ENCODE measurements at places on chromosomes 1 and 21.

DNA sequence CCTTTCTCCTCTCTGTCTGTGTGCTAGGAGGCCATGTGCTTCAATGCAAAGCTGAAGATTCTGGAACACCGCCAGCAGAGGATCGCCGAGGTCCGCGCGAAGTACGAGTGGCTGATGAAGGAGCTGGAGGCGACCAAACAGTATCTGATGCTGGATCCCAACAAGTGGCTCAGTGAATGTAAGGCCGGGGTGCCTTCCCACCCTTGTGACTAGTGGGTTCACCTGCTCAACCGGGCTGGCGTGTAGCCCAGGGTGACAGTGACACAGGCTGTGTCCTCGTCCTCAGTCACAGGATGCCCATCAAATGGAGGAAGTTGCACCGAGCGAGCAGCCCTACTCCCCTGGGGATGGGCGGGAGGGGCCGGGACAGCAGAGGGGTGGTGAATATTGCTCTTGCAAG lies 544.1 kb downstream of the KIF26B start:
- DNase-seq = no peak

GRCh38 chr1:166905136-166905535 lies 29.1 kb upstream of the TADA1 start:
- DNase-seq = no peak

DNA sequence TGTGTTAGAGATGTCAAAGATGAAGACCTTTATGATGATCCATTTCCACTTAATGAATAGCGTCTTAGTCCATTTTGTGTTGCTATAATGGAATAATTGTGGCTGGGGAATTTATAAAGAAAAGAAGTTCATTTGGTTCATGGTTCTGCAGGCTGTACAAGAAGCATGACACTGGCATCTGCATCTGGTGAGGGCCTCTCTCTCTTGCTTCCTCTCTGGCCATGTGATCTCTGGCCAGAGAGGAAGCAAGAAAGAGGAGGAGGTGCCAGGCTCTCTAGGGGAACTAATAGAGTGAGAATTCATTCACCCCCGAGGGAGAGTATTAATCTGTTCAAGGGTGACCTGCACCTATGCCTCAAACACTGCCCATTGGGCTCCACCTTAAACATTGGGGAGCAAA lies 242.8 kb downstream of the DISC1 start:
- no peak for DNase-seq

DNA sequence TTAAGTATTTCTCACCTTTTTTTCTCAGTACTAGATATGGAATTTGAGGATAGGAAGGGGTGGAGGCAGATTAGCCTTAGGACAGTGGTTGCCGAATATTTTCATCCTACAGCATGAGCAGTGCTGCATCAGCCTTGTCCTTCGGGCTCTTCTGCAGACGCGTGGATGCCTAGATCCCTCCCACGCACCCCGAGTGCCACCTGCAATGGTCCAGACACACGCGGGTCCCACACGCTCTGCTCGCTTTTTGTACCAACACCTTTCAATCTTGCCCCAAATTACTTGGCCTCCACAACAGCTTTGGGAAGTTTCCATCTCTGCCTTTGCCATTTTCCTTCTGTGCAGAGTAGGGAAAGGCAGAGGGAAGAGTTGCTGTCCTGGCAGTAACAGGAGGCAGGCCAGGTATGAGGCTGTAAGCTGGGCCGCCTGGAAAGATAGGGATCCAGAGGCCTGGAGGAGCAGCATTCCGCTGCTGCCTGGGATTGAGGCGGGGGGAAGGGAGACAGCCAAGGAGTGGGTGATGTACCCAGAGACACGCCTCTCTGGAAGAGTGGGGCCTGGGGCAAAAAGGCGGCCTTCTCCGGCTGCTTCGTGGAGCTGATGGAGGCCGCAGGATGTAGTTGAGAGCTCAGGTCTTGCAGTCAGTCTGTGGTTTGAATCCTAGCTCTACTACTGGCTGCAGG lies 467.7 kb downstream of the KIF26B start:
- DNase-seq = no peak

- no peak for DNase-seq
These were observed 141.2 kb downstream of the FGGY start for GRCh38 chr1:59438058-59438560.

- DNase-seq = no peak
These were observed 548.5 kb upstream of the NEGR1 start for GRCh38 chr1:72830606-72831390.

DNA sequence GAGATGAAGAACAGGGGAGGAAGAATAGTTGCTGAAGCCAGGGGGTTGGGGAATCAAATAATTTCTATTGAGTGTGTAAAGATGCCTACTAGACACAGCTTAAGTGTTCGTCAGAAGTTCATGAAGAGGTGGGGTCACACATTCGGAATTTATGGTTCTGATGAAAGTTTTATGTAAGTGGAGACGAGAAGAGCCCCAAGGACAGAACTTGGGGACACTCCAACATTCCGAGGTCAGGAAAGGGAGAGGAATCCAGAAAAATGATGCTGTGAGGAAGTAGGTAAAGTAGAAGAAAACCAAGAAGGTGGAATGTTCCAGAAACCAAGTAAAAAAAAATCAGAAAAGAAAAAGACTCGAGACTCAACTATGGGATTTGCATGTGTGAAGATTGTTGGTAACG lies 272.5 kb downstream of the SIPA1L2 start:
- no peak for DNase-seq

DNA sequence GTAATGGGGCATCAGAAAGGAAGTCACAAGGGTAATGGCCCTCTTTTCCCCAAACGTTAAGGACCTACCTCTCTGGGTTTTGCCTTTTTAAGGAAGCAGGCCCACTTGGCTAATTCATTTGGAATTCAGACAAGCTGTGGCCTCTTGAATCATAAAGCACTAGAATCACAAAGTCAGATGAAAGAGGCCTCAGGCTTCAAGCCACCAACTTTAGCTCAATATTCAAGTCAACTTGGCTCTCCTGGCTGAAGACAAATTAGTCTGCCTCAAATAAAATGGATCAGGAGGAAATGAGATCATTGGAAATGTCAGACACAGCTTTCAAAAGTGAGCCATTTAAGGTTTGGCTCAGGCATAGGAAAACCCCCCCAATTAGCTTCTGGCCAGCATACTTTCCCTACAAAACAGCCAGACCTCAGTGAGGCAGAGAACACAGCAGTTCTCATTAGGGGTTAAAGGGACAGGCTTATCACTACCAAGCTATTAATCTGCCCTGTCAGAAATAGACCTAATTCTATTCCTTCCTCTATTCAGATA lies 34.3 kb downstream of the SLC35D1 start:
- no peak for DNase-seq

GRCh38 chr1:229989591-229990248 lies 77.3 kb upstream of the GALNT2 start:
- no peak for DNase-seq

DNA sequence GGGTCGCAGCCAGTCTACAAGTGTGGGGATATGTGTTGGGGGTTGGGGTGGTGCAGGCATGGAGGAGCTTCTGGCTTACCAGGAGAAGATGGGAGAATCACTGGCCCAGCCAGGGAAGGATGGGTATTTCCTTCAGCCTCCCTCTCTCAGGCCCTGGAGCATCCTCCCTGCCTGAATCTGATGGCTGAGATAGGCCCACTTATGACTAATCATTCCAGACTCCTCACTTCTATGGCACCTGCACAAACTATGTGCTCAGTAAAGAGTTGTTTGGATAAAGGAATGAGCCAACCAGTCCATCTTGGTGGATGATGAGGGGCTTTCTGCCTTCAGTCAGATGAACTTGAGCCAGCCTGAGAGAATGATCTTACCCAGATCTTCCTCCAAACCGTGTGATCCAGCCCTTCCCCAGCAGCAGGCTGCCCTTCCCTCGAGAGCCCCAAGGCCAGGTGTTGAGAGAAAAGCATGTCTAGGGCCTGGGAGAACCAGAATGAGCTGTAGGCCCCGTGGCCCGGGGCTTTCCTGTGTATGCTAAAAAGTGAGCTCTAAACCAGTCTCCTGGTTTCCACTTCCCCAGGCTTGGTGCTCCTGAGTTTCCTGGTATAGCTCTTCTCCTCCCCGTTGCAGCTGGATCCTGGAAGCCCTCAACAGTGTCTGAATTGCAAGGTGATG lies 1.3 kb downstream of the GPA33 start:
- DNase-seq = no peak

DNA sequence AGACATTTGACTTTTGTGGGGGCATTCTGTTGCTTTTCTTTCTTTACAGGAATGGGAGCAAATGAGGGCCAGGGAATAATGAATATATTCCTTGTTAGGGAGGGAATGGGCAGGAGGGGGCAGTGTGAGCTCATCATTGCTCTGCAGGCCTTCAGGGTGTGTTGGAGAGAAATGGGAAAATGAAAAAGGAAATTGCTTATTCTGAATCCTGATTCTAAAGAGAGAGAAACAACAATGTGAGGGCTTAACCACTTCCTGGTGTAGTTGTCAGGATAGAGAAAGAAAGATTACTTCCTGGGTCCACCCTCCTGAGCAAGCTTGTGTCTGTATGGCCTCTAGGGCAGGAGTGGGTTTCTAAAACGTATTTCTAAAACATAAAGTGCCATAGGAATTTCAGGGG lies 28.3 kb downstream of the VANGL2 start:
- DNase-seq = peak; percentile 38

DNA sequence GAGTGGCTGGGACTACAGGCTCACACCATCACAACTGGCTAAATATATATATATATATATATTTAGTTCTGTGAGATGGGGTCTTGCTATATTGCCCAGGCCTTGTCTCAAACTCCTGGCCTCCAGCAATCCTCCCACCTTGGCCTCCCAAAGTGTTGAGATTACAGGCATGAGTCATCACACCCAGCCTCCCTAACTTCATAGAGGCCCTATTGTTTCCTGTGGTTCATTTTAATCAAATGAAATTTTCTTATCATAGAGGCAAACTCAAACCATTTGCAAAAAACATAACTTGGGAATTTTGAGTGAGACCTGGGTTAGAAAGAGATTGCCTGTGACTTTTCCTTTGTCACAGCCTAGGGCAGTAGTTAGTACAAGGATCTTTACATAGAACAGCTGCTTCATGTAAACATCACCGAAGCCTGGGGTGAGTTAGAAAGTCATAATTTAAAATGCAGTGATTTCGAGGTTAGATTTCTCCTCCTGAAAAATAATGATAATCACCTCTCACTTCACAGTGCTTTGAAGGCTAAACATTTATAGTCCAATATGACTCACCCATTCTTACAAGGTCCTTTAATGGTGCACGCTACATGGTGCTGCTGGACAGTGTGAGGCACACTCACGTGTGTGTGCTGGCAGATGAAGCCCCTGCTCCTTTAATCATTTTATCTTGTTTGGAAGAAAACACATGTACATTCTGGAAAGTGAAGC lies 188.9 kb downstream of the RHOU start:
- DNase-seq = no peak

GRCh38 chr1:234969011-234969441 lies 159.6 kb downstream of the TOMM20 start:
- DNase-seq = no peak

GRCh38 chr1:36377791-36378492 lies 7.8 kb downstream of the STK40 start:
- no peak for DNase-seq

DNA sequence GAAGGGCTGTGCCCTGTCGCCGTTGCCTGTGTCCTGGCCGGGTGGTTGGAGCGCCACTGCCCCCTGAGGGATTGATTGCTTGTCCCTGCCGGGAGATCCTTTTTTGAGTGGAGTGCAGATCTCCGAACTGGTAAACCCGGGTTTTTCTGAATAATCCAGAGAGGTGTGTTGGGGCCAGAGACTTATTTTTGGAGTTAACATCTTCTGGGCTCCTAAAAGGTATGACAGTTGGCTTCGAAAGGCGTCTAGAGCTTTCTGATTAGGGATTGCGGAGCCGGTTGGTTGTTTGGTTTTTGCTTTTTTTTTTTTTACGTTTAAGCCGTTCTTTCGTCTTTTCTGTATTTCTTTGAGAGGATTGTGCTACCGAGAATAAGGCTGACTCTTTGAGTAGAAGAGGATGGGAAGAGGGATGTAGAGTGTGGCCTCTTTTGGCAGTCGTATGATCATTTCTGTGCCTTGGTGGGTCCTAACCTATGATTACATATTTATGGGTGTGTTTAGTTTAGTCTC lies 756 bp downstream of the RLF start:
- DNase-seq = no peak

GRCh38 chr21:32108566-32108965 lies 170.3 kb downstream of the MIS18A start:
- no peak for DNase-seq

GRCh38 chr1:15401391-15402055 lies 8.2 kb upstream of the EFHD2 start:
- DNase-seq = no peak

- no peak for DNase-seq
These were observed 7.7 kb upstream of the RSPH1 start for GRCh38 chr21:42503711-42504110.

DNA sequence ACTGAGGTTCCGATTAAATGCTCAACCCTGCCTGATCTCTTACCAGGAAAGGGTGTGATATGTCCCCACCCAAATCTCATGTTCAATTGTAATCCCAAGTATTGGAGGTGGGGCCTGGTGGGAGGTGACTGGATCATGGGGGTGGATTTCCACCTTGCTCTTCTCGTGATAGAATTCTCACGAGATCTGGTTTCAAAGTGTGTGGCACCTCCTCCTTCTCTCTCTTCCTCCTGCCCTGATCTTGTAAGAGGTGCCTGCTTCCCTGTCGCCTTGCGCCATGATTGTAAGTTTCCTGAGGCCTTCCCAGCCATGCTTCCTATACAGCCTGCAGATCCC lies 34.9 kb downstream of the RSPH1 start:
- no peak for DNase-seq

- DNase-seq = no peak
These were observed 6.1 kb upstream of the MYCL start for GRCh38 chr1:39907528-39908453.

DNA sequence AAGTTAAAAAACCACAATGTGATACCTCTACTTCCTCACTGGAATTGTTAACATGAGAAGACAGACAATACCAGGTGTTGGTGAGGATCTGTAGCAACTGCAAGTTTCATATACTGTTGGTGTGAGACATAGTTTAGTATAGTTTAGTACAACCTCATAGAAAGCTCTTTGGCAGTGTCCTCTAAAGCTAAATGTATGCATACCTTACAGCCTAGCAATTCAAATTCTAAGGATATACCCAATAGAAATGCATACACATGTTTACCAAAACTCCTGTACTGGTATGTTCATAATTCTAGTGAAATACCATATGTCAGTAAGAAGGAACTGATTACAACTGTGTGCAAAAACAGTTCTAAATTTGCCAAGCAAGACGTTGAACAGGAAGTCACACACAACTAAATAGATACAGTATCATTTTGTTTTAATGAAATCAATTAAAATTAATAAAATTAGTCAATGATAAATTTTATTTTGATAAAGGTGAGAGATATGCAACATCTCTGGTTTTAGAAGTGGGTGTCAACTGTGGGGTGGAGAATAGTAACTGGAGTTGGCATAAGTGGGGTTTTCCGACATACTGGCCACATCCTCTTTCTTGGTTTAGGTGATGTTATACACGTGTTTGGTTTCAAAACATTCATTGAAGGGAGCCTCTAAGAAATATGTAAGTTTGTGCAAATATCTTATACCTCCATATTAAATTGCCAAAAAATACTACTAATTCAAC lies 450.7 kb downstream of the PTPRC start:
- DNase-seq = no peak
